Caudate nucleus (tissue), 63 donors: ENCODE measurements at places on chromosomes 16 and 17.

GRCh38 chr16:53545433-53545832 lies 42.4 kb upstream of the AKTIP start:
- DNase-seq = no peak

DNA sequence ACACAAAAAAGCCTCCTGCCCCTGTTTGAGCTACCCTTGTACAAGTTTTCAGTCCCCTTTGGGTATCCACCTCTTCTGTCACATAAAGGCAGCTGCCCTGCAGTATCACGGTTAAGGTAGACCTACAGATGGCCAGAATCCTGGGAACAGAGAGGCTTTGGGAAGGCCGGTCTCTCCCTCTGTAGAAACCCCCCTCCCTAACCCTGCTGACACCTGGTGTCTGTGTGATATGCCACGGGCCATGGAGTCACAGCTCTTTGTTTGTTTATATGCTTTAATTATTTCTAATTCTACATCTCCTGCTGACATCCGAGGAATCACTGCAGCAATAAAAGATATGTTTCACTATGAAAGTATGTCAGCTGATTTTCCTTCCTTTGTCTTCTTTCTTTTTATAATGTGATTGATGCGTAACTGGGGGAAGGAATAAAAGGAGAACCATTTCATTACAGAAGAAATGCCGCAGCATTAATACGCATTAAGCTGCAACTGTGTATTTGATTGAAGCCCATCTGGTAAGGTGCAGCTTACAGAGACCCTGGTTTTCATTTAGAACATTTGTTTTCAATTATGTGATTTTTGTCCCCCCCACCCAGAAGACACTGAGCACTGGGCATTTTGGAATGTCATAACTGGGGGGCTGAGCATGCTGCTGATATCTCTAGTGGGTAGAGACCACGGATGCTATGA lies 142.1 kb downstream of the SLC39A11 start:
- DNase-seq = no peak

DNA sequence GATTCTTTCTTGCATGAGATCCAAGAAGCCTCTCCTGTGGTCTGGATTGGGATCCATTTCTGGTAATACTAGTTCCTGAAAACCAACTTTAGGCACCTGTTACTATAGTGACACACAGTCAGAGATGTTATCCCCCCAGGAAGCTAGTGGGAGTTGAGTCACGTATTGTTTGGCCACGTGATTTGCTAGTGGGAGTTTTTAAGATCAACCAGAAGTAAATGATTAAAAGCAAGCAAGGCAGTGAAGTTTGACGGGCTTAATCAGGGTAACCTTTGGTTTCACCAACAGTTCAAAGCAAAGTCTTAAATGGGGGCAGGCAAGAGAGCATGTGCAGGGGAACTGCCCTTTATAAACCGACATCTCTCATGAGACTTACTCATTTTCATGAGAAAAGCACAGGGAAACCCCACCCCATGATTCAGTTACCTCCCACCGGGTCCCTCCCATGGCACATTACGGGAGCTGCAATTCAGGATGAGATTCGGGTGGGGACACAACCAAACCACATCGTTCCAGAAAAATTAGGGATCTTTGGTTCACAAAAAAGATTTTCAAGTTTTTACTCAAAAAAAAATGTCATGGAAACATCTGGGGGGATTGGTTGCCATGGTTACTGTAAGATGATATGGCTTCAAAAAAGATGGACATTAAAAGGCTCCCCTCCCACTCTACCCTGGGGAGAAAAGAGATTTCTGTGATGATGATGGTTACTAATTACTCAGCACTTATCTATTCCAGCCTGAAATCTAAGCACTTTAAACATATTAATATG lies 483.1 kb upstream of the ERCC4 start:
- DNase-seq = no peak

- no peak for DNase-seq
Measured at GRCh38 chr16:53129281-53130158, 74.7 kb downstream of the CHD9 start.

DNA sequence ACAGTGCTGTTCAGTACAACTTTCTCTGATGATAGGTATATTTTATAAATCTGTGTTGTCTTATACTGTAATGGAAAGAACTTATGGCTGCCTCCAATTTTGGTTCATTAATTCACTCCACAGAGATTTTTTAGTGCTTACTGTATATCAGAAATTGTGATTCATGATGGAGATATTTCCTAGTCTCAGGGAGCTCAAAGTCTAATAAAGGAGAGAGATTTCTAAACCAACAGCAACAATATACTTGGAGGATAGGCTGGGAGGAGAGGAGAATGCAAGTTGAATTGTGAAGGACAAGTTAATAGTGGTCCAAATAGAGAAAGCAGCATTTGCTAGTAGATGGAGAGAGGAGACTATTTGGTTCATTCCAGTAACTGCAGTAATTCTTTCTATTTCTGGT lies 63.5 kb downstream of the TANC2 start:
- DNase-seq = no peak

GRCh38 chr17:76072148-76072858 lies at the start of gene SRP68:
Gene SRP68 (minus strand): TSS chr17:76072517. CDS start chr17:76072491, 26 bp downstream.
- DNase-seq = peak; percentile 94

GRCh38 chr17:39064374-39064773 lies 87.1 kb downstream of the PLXDC1 start:
- no peak for DNase-seq

DNA sequence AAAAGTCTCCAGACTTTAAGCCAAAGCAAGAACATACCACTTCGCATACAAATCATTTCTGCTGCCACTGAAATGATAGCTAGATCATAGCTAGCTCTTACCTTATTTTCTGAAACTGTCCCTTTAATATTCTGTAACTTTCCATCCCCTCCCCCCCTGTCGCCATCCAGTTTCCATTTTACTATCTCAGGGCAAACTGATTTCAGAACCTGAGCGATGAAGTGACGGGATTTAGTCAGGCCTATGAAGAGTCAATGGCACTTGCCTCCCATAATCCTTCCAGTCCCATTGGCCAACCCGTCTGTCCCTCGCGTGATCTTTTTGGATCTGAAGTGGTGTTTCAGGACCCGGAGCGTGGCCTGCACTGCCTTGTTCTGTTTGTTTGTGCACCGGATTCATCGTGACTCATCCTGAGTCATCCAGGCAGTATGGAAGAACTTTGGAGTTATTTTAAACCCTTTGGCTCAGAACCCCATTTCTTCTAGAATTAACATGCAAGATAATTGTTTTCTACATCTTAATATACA lies 199.8 kb upstream of the CHMP6 start:
- DNase-seq = peak; percentile 20

GRCh38 chr17:68418876-68419275 lies 38.4 kb downstream of the WIPI1 start:
- no peak for DNase-seq

- DNase-seq = no peak
Measured at GRCh38 chr17:59892251-59892923, 356 bp downstream of the TUBD1 start.

DNA sequence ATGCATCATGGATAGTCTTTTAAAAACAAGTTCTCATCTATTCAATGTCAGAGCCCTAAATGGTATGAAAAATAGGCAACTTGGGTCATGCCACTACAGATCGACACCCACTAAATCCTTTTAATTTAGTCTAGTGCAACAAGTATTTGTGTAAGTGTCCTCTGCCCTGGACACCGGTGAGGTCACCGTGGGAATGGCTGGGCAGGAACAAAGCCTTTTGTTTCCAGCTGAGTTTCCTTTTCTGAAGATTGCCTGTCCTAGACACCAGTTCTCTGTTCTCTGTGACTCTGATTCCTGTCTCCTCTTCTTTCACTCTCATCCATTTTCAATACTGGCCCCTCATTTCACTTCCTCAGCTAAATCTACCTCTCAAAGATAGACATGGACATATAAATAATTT lies 446.5 kb downstream of the MAF start:
- DNase-seq = peak; percentile 31

DNA sequence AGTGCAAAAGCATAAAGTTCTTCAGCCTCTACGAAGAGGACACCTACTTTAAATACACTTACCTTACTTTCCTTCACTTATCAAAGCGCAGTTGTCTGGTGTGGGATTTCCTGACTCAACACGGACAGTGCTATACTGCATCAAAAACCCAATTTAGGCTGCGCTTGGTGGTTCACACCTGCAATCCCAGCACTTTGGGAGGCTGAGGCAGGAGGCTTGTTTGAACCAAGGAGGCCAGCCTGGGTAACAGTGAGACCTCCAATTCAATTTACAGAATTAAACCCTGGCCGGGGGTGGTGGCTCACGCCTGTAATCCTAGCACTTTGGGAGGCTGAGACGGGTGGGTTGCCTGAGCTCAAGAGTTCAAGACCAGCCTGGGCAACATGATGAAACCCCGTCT lies 4.1 kb downstream of the JMJD6 start:
- DNase-seq = no peak

- DNase-seq = no peak
Measured at GRCh38 chr17:43949781-43950180, 4.0 kb downstream of the PYY start.

DNA sequence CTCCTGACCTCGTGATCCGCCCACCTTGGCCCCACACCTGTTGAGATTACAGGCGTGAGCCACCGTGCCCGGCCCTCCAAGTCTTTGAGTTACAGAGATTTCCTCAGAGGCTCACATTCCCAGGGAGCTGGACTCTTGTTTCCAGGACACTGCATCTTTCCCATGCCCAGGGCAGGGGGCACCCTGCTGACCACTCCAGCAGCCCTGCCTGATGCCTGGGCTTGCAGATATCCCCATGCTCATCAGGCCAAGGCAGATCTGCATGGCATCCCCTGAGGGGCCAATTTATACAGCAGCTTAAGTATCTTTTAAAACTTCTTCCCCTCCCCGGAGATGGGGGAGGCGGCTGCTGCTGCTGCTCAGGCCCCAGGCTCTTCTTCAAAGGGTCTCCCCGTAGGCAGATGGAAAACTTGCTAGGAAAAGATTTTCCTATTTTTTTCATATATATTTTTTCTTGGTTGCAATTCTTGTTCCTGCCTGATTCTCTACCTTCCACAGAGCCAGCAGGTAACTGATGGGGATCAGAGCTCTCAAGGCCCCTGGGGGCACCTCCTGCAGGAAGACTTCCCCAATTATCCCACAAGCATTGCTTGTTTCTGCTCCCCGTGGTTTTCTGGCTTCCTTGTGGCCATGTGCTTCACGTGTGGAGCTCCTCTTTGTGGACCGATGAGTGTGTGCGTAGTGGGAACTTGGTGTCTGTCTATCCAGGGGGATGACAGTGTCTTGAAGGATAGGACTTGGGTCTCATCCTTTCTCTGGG lies 102.2 kb upstream of the SDK2 start:
- DNase-seq = no peak

DNA sequence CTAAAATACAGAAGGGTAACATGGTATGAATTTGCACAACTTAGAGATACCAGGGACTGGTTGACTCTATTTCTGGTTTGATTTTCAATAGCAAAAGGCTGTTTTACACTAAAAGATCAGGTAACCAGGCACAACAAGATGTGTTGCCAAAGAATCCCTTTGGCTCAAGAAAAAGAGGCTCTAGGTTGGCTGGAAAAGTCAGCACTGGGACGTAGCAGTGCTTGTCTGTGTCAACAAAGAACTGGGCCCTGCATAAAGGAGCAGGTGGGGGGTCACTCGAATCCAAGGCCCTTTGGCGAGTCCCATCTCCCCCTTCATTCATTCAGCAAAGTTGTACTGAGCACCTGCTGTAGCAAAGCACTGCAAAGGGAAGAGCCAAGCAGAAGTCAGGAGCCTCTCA lies 18.4 kb downstream of the SDR42E1 start:
- no peak for DNase-seq

DNA sequence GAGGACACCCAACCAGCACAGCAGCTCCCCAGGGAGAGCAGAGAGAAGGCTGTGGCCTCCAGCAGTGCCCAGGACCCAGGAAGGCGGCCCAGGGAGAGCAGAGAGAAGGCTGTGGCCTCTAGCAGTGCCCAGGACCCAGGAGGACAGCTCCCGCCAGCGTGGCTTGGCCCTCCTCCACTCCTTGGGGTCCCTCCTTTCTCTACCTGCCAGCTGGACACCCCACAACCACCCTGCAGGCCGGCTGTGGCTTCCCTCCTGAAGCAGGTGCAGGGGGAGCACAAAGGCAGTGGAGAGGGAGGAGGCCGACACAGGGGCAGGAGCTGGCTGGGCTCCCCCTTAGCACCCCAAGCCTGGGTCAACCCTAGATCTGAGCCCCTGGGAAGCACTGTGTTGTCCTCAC lies 54.1 kb upstream of the FASN start:
- DNase-seq = no peak

DNA sequence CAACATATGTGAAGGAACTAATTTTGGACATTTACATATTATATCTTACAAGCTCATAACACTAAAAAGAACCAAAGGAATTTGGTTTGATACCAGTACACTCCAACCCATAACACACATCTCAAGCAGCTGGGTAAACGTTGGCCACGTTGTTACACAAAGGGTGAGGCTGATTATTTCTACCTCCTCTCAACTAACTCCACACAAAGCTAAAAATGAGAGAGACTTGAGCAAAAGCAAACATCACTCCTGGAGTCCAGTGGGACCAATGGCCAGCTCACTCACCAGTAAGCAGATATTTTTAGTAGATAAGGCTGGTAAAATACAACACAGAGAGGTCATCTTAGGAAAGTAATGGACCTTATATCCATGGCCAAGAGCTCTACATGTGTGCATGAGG lies 207.6 kb downstream of the MRTFB start:
- DNase-seq = no peak

DNA sequence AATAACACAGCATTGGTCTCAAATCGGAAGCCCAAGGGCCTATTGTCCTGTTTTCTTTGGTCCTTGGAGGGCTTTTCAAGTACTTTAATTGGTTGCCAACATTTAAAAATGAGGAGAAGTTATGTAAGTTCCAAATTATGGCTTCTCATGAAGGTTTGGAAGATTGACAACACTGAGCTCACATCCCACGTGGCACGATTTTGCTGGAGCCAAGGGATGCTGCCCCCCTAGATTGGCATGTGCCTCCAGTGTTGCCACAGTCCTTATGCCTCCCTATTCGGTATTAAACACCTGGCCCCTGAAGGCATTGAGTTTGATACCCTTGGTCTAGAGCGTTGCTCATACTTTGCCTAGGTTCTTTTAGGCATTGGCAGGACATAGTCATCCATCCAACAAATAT lies 108.0 kb downstream of the ZNF18 start:
- DNase-seq = no peak

- DNase-seq = no peak
Measured at GRCh38 chr16:89344846-89345611, 127.5 kb downstream of the ZNF778 start.

- DNase-seq = peak; percentile 84
Measured at GRCh38 chr16:19765860-19766553, 47.9 kb downstream of the IQCK start.

DNA sequence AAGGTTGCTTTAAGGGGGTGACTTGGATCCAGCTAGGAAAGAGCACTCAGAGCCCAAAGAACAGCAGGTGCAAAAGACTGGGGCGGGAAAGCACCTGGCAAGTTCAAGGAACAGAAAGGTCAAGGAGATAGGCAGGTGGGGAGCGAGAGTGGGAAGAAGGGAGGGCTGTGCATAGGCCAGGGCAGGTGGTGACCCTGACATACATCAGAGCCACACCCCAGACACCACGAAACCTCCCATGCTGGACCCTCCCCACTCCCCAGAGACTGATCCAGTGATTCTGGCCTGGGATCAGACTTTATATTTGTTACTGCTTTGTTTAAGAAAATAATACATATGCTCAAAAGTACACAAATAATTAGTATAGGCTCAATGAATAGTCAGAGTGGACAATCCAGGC lies 48.5 kb upstream of the RBFOX3 start:
- DNase-seq = no peak

GRCh38 chr16:66364117-66364958 lies 2.2 kb upstream of the CDH5 start:
- no peak for DNase-seq

- DNase-seq = no peak
Measured at GRCh38 chr17:50585891-50586290, 25.4 kb downstream of the CACNA1G start.

- no peak for DNase-seq
Measured at GRCh38 chr17:44589316-44590071, 32.2 kb downstream of the FZD2 start.
